ENCODE measurements at places on chromosomes 1 and 21.

DNA sequence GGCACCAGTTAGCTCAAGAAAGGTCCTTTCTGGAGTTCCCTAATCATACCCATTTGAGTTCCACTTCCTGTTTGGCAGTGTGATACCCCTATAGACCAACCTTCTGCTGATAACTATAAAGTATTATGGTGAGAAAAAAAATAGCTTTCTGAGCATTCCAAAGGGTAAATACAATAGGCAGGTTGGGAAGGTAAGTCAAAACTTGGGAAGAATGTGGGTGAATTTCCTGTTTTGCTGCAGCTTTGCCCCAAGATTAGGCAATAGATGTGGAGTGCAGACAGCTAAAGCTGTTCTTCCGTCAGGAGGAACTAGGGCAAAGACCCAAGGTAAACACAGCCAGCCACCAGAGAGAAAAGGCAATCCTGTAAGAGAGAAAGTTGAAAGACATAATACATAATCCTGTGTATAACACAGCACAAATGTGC, 49.9 kb upstream of the GUCA2A start:
- DNase-seq, result no peak

- no peak for DNase-seq
Observed at GRCh38 chr1:56033321-56034037, 545.9 kb downstream of the PLPP3 start.

DNA sequence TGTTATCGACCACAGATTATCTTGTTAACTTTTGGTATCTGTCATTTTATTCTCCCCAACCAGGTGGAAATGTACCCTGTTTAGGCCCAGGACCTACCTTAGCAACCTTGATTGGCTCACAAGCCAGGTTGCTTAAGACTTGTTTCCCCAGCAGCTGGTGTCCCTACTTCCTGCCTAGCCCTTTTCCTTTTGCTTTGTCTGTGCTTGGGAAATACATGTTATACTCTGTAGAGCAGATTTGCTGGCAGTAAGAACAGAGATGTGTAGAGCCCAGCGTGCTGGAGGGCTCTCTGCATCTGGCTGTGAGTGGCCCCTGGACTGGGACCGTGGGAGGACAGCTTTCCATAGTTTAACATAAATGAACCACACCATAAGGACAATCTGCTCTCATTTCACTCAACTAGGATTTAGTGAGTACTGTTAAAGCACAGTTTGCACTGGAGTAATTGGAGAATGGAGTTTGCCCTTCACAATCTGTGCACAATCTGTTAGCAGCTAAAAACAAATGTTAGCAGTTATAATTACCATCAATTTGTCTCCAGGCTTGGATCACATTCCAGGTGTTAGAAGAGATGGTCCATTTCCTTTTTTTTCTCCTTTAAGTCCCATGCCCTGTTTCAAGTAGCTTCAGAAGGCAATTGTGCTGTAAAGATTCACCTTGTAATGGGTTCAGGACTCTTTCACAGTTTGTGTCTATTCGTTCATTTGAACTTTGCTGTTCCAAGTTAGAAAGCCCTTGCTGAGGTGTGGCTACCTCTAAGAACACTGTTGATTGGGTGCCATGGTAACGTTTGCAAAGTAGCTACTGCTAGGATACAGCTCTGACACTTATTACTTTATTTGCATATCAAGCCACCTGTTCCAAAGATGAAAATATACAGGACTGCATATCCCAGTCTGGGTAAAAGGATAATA, at the start of gene APOBEC4:
Gene APOBEC4, minus strand, starts transcription at position 770 of the 915 bp plus-strand sequence. CDS start 4,535 bp downstream, outside the sequence.
- no peak for DNase-seq

- DNase-seq, result no peak
Observed at GRCh38 chr1:35939484-35939883, 8.6 kb downstream of the AGO3 start.

DNA sequence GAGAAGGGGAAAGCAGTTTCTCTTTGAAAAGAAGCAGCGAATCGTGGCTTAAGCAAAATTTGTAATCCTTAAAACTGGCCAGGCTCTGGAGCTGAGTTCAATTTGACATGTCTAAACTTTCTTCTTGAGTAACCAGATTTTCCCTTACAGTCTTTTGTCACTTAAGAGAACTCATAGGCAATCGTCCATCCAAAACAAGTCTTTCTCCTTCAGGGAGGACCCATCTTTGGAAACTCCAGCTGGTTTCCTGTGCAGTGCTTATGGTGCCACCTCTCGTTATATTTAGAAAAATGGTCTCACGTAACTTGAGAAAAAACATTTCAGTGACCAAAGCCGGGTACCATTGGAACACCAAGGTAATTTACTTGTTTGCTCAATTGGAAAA, 1.8 kb upstream of the PTTG1IP start:
- no peak for DNase-seq

- no peak for DNase-seq
Observed at GRCh38 chr21:43779660-43780059, 3.6 kb upstream of the CSTB start.

DNA sequence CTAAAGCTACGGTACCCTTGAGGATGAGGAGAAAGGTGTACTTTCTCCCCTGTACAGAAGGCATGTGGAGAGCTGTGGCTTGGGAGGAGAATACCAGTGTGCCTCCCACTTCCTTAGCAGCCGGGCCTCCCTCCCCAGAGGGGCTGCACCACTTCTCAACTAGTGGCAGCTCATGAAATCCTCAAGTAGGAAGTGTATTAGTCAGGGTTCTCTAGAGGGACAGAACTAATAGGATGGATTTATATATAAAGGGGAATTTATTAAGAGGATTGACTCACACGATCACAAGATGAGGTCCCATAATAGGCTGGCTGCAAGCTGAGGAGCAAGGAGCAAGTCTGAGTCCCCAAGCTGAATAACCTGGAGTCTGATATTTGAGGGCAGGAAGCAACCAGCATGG, 53.1 kb upstream of the PPP2R5A start:
- DNase-seq, result no peak

GRCh38 chr1:8061210-8061609, 35.1 kb upstream of the ERRFI1 start:
- peak; percentile 76 for DNase-seq

GRCh38 chr1:18798946-18799345, 60.5 kb downstream of the TAS1R2 start:
- DNase-seq, result no peak

- DNase-seq, result no peak
Observed at GRCh38 chr1:119046785-119047438, 58.8 kb upstream of the TBX15 start.

GRCh38 chr21:25637851-25638659, 1.0 kb upstream of the JAM2 start:
- DNase-seq, result no peak

GRCh38 chr21:18908641-18909040, 505.1 kb upstream of the TMPRSS15 start:
- DNase-seq, result no peak

GRCh38 chr1:36605942-36606640, 123.4 kb upstream of the CSF3R start:
- no peak for DNase-seq

GRCh38 chr21:42781150-42781970, 98.0 kb downstream of the WDR4 start:
- DNase-seq, result no peak

DNA sequence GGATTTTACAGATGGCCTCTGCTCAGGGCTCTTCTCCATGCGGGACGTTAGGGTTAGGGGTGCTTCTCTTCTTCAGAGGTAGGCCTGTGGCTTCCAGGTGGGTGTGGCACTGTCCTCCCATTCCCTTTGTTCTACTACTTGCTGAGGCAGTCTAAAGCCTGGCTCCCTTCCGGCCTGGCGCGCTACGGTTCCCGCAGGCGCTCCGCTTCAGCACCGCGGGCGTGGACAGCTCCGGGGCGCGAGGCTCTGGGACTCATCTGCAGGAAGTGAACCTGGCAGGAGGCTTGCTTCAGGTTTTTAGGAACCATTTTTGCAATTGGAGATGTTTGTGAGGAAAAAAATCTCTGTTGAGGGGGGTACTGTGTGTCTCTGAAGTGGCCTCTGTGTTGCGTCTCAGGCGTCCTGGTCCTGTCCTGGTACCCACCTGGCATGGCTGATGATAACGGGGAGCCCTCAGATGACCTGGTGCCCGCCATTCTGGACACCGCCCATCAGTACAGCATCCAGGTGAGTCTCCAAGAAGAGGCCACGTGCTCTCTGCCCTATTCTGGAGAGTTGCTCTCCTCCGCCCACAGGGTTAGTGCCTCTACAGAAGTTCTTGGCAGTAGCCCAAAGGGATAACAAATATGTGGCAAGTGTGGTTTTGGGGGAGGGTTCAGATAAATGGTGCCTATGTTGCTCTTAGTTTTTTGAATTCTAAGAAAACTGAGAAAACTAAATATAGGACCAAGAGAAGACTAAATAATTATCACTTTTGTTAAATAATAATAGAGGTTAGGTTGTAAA, 1.9 kb downstream of the MANEAL start:
- DNase-seq, result no peak

GRCh38 chr1:41558761-41559171, 74.3 kb upstream of the EDN2 start:
- no peak for DNase-seq

GRCh38 chr1:176919386-176920378, 244.8 kb downstream of the ASTN1 start:
- no peak for DNase-seq

- no peak for DNase-seq
Observed at GRCh38 chr1:209652121-209652735, at the start of gene LAMB3. Gene LAMB3 (minus strand): TSS chr1:209652425. CDS start chr1:209650944, 1,481 bp downstream.

DNA sequence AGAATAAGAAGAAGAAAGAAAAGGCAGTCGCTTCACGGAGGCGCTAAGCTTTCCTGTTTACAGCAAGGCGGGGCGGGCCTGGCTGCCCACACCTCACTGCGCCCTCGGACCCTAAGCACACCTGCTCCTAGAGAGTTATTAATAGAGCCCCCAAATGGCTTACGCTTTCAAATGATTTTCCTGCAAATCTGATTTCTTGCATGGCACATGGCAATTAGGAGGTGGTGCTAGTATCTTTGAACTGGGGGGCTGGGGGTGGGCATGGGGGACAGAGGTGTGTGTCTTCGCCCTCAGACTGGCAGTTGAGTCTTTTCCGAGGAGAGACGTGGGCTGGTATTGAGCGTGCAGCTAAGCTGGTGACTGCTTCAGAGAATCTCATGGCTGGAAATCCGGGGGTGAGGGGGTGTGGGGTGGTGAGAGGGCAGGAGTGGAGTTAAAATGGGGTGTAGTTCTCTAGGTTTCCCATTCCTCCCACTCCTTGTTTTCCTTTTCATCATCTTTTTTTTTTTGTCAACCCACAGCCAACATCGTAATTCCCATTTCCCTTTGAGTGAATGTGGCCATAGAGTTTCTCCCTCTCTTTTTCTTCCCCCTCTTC, 1.3 kb downstream of the S1PR1 start:
- DNase-seq, result no peak

GRCh38 chr1:154547105-154547732, 11.2 kb downstream of the UBE2Q1 start:
- DNase-seq, result no peak

DNA sequence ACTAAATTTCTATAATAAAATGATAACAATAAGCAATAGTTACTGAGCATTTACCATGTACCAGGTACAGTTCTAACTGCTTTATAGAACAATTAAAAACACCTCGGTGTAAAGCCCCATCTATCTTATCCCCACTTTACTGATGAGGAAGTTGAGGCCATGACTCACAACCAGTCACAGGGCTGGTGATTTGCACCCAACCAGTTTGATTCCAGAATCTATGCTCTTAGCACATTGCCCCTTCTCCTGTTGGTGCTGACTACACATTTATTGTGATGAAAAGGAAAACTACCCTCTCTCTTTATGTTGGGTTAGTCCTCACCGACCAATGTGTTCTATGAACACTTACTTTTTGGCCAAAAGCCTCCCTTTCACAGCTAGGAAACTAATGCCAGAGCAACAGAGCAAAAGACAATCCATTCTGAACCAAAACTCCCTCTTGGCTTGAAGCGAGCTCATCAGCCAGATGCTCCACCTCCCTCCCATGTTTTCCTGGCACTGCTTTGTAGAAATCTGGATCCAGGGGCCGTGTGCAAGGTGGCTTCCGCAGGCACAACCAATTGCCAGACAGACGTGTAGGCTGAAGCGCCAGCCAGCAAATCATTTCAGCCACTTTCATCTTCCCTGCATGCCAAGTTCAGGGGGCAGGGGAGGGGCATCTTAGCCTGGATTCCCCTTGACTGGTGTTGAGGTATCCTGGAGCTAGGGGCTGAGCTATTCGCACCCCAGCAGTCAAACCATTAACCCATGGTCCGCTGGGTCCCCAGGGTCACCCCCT, 32.0 kb upstream of the SLC30A1 start:
- DNase-seq, result no peak

DNA sequence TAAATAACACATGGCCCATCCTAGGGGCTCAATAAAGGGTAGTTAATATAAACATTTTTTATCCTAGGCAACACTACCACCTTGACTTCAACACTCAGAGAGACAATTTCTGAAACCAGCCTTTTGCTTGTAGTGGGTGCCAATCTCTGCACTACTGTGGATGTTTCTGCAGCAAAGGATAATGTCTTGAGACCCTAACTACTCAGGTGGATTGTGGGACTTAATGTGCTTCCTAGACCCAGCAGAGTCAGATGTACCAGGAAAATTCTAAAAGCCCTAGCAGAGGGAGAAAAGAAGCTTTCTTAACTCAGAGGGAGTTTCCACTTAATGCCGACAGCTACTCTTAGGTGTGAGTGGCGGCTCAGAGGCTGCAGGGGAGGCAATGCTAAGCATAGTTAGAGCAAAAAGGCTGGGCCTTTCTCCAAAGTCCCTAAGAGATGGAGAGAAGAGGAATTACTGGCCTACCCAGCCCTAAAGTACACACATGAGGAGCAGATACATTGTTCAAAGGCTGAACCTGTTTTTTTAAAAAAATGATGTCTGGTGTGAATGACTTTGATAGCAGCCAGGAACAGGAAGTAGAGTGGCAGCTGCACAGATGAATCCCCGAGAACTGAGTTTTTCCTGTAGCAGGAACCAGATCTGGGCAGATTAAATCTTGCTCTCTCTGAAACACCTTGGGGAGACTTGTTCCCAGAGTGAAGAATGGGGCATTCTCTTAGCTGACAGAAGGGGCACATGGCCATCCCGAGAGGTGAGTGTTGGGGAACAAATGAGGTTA, 33.5 kb upstream of the ABCD3 start:
- no peak for DNase-seq

DNA sequence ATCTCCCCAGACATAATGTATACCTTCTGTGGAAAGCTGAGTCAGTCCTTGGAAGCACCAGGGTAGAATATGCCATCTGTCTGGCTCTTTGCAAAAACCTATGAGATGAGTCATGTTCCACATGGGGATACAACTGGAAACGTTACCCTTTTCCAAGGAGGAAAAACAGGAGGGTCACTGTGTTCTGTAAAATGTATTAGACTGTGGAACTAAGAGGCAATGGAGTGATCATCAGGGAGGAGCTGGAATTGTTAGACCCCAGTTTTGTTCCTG, 16.1 kb upstream of the PSMD4 start:
- peak; percentile 92 for DNase-seq

- DNase-seq, result no peak
Observed at GRCh38 chr1:203751051-203751450, 13.9 kb upstream of the LAX1 start.

DNA sequence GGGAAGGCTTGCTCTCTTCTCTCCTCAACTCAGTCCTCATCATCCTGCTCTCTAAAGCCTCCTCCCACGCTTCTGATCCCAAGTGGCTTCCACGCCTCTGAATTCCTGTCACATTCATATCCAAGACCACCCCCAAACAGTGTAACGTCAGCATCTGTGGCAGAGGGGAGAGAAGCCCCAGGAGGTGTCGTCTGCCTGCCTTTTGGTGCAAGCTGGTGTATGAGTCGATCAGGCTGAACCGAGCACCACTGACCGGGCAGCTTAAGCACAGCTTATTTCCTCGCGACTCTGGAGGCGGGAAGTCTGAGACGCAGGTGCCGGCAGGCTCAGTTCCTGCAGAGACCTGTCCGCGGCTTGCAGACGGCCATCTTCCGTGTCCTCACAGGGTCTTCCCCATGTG, 123.8 kb upstream of the RAB4A start:
- no peak for DNase-seq

- no peak for DNase-seq
Observed at GRCh38 chr1:157315544-157315943, 177.3 kb upstream of the ETV3 start.
